ENCODE measurements at places on chromosomes 6 and 20.

DNA sequence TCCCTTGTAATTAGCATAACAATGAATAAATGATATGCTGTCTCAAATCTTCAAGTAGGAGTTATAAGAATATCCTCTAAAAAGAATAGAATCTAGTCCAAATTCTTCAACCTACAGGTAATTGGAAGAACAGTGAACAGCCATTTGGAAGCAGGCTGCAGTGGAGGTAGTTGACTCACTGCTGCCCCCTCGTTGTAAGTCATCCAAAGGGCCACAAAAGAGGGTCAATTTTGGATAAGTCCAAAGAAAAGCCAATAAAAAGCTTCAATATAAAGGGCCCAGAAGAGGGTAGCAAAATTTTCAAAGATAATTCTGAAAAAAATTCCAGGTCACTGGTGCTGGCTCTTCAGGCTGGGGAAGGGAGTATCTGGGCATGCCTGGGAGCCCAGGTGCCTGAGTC, 60.8 kb upstream of the SSTR4 start:
- no peak for DNase-seq

- no peak for DNase-seq
These were observed 98.1 kb upstream of the PTPN1 start for GRCh38 chr20:50412069-50412468.

GRCh38 chr6:45877970-45878590, 137.6 kb downstream of the CLIC5 start:
- no peak for DNase-seq

- DNase-seq, result peak; percentile 77
These were observed 121.6 kb downstream of the MOXD1 start for GRCh38 chr6:132279592-132280139.

DNA sequence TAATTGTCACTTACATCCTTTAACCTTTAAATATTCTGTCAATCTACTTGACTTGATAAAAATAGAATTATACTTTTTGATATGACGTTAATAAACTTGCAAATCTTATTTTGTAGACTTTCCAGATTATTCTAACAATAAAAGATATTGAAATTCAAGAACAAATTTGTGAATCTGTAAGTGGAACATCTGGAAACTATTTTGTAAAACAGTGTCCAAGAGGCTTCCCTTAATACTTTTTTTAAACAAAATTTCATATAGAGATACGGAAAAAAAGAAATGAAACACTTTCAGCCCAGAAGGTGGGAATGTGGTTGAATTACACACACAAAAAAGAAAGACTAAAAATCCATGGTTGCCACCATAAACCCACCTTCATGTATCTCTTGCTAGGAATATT, 174.4 kb downstream of the COL19A1 start:
- DNase-seq, result no peak
